ENCODE measurements at places on chromosomes 16 and 17. TPM values are rescaled to one million over a fixed set of nuclear protein-coding genes. Genes with fewer than 3 reads are reported as not detected.

- no peak for DNase-seq
These were observed 140.1 kb downstream of the CLEC16A start for GRCh38 chr16:11084484-11084875.

DNA sequence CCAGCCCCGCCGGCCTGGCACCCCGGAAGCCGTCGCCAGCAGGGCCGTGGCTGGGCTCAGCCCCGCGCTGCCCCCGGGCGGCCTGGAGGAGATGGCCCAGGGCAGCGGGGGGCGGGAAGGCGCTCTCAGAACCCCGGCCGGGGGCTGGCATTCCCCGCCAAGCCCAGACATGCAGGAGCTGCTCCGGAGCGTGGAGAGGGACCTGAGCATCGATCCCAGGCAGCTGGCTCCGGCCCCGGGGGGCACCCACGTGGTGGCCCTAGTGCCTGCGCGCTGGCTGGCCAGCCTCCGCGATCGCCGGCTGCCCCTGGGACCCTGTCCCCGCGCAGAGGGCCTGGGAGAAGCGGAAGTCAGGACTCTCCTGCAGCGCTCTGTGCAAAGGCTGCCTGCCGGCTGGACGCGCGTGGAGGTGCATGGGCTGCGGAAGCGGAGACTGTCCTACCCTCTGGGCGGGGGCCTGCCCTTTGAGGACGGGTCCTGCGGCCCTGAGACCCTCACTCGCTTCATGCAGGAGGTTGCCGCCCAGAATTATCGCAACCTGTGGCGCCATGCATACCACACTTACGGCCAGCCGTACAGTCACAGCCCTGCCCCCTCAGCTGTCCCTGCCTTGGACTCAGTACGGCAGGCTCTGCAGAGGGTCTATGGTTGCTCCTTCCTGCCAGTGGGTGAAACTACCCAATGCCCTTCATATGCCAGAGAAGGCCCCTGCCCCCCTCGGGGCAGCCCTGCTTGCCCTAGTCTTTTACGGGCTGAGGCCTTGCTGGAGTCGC, 551 bp downstream of the WDR81 start:
- DNase-seq = no peak

DNA sequence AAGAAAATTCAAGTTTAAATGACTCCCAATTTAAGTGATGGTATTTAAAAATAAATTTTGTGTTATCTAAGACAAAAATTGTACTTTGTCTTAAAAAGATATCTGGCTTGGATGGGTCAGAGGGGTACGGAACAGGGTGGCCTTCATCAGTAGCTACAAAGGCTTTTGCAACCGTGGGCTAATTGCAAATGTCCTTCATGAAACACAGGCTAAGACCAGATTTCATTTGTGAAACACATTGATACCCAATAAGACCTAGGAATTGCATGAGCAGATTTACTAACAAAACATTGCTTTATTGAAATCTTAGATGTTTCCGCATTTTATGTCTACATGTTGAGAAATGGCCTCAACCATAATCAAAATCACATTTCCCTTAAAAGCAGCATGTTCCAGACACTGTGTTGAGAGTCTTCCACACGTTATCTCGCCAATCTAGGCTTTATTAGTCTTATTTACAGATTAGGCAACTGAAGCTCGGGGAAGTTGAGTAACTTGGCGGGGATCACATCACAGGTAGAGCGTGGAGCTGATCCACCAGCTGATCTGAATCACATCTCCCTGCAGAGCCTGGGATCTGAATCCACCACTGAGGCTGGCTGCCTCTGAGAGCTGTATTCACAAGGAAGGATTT, 21.8 kb downstream of the FBXO39 start:
- DNase-seq = no peak

GRCh38 chr17:27576477-27577083, 54.4 kb upstream of the LGALS9 start:
- DNase-seq = no peak

The SGCA gene
- 0.31 TPM for total RNA-seq

The KRTAP9-4 gene
- total RNA-seq = not detected

DNA sequence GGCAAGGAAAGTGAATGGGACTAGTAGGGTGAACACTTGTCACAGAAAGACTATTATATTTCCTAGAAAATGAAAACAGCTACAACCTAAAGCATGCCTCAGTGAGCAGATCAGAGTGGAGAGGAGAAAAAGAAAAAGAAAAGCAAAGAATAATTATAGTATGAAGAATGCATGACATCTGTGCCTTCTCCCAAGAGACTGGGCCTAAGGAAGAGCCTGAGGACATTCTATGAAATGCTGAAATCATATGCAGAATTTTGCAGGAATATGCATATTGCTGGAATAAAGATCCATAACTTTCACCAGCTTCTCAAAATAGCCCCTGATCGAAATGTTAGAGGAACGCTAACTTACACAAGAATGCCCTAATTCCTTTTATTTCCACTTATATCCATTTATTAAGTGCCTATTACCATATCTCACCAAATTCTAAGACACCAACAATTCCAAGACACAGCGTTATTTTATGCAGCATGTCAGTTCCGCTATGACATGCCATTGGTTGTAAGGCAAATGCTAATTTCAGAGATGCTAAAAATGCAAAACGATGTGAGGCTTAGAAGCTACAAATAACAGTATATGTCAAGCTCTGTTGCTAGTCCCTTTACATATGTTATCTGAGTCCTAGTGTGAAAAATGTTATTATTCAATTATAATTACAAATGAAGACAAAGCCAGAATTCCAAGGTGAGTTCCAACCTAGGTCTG, 171.0 kb downstream of the SLC39A11 start:
- no peak for DNase-seq

DNA sequence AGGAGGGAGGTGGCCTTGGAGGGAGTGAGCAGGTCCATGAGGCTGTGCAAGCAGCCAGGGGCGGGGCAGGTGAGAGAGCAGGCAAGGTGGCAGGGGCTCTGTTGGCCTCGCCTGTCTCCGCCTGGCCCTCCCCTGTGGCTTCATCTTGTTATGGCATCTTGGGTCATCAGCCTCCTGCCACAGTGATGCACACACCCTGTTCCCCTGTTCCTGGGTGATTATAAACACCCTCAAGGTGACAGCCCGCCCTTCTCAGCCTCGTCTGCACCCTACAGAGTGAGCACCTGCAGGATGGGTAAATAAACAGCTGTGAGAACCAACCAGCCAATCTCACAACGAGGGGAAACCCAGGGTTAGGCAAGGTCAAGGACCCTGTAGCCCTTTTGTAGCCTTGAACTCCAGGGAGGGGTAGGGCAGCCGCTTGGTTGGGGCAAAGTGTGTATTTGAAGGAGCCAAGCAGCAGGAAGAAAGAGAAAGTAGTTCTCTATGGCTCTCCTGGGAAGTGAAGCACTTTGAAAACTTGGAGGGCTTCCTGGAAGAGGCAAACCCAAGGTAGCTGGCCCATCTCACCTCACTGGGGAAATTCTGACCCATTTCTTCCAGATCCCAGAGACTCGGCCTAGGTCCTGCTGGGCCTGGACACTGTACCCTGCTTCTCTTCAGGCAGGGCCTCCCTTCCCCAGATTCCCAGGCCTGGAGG, 60.6 kb downstream of the NT5M start:
- peak; percentile 52 for DNase-seq

DNA sequence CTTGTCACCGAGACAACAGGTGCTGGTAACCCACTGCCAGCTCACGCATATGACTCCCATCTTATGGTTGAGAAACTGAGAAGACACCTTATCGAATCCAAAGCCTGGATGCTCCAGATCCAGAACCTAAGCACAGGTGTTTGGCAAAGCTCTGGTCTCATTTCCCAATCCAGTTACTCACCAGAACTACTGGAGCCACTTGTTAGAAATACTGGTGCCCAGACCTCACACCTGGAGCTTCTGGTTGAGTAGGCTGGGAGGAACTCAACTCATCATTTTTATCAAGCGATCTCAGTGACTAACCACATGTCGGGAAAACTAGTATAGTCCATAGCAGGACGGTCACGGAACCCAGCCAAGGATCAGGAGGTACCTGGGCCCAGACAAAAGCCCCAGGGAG, 86.7 kb upstream of the RCVRN start:
- DNase-seq = no peak

Measured in left colon (tissue), 2 donors.